Activated naive CD8-positive, alpha-beta T cell treated with anti-CD3 and anti-CD28 coated beads, Interleukin-2, amount 50 U/mL, for 24 hours (primary cell): ENCODE measurements at places on chromosomes 6 and 20.
A peak's percentile ranks its signal among the peaks of the same experiment; 100 is the strongest.

GRCh38 chr6:6678185-6678671, 89.7 kb downstream of the LY86 start:
- peaks cover 7% of the 10 kb centered on the region for H3K4me1 ChIP-seq
- no peak overlapping the region for H3K4me3 ChIP-seq
- H3K27ac ChIP-seq: no peak overlapping the region

- no peak overlapping the region for H3K4me3 ChIP-seq
- H3K27ac ChIP-seq: no peak overlapping the region
Measured at GRCh38 chr6:43806043-43806757, 36.2 kb downstream of the VEGFA start.

DNA sequence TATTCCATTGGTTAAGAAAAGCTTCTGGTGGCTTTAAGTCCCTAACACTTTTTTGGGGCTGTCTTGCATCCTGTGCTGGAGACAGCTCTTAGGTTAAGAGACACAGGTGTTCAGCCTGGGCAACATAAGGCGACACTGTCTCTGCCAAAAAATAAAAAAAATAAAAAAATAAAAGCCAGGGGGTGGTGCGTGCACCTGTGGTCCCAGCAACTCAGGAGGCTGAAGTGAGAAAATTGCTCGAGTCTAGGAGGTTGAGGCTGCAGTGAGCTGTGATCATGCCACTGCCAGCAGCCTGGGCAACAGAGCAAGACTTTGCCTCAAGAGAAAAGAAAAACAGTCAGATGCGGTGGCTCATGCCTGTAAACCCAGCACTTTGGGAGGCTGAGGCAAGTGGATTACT, 55.6 kb upstream of the ZMYND8 start:
- no peak for DNase-seq
- H3K4me1 ChIP-seq: peaks cover 44% of the 10 kb centered on the region
- H3K4me3 ChIP-seq: no peak overlapping the region
- peak overlapping the region; percentile 85 for H3K27ac ChIP-seq

DNA sequence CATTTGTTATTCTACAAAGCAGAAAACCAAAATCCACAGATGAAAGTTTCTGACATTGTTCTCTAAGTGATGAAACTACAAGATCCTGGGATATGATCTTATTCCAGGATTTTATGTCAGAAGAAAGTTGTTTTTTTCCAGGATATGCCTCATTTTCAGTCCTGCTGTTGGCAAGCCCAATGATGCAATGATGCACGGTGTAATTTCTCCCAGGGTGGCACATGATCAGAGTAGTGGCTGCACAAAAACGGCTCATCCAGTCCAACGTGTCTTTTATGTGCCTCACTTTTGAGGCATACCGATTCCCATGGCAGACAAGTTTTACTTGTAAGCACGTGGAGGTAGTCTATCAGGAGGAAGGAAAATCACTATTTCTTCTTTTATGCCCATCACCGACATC, 302.3 kb upstream of the JAG1 start:
- H3K36me3 ChIP-seq: no peaks in the 10 kb centered on the region
- no peaks in the 10 kb centered on the region for H3K27me3 ChIP-seq
- no peak overlapping the region for H3K27ac ChIP-seq
- DNase-seq: no peak

- H3K36me3 ChIP-seq: no peaks in the 10 kb centered on the region
- H3K4me3 ChIP-seq: peak overlapping the region; percentile 77
- no peak for DNase-seq
- H3K4me1 ChIP-seq: peaks cover 13% of the 10 kb centered on the region
- H3K27ac ChIP-seq: no peak overlapping the region
- H3K27me3 ChIP-seq: peaks cover 12% of the 10 kb centered on the region
Measured at GRCh38 chr6:63599243-63599642, 27.0 kb downstream of the LOC128125822 start.

- no peak overlapping the region for H3K27ac ChIP-seq
- H3K4me1 ChIP-seq: no peaks in the 10 kb centered on the region
- no peak overlapping the region for H3K4me3 ChIP-seq
- H3K27me3 ChIP-seq: no peaks in the 10 kb centered on the region
- DNase-seq: no peak
Measured at GRCh38 chr20:36712775-36713174, 33.1 kb downstream of the NDRG3 start.

- no peak overlapping the region for H3K27ac ChIP-seq
- H3K4me1 ChIP-seq: no peaks in the 10 kb centered on the region
- H3K27me3 ChIP-seq: peaks cover 2% of the 10 kb centered on the region
- H3K4me3 ChIP-seq: no peak overlapping the region
Measured at GRCh38 chr20:44711237-44711636, 3.9 kb upstream of the CCN5 start.

- peaks cover 76% of the 10 kb centered on the region for H3K36me3 ChIP-seq
- H3K4me1 ChIP-seq: peaks cover 3% of the 10 kb centered on the region
- no peak overlapping the region for H3K4me3 ChIP-seq
Measured at GRCh38 chr20:38418509-38419204, 16.5 kb downstream of the SNHG17 start.

DNA sequence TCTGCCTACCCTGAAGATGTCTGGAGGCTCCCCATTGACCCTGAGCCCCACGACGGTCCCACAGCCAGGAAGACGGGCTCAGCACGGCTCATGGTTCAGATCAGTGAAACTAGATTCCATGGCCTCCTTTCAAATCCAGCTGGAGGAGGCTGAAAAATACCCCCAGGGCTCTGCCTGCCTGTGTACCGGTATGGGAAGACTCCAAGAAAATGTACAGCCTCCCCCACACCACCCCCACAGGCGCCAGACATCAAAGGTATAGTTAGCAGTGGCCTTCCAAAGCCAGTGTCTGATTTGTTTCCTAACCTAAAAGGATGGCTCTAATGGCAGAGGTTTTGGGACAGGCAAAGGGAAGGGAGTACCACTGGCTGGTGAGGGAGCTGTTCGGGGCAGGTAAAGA, 86.2 kb upstream of the SNAP25 start:
- no peaks in the 10 kb centered on the region for H3K36me3 ChIP-seq
- H3K4me1 ChIP-seq: no peaks in the 10 kb centered on the region
- H3K27me3 ChIP-seq: peaks cover 4% of the 10 kb centered on the region

GRCh38 chr6:63660757-63661156, 25.2 kb downstream of the PHF3 start:
- no peak for DNase-seq
- H3K4me1 ChIP-seq: peaks cover 75% of the 10 kb centered on the region
- H3K27ac ChIP-seq: no peak overlapping the region
- no peaks in the 10 kb centered on the region for H3K27me3 ChIP-seq

- peaks cover 3% of the 10 kb centered on the region for H3K27me3 ChIP-seq
- DNase-seq: no peak
- H3K4me3 ChIP-seq: no peak overlapping the region
- no peak overlapping the region for H3K27ac ChIP-seq
- H3K36me3 ChIP-seq: no peaks in the 10 kb centered on the region
Measured at GRCh38 chr6:134840086-134840867, 109.6 kb downstream of the ALDH8A1 start.

GRCh38 chr20:1933465-1933870, 38.3 kb downstream of the SIRPA start:
- H3K36me3 ChIP-seq: no peaks in the 10 kb centered on the region
- no peak overlapping the region for H3K27ac ChIP-seq
- no peak overlapping the region for H3K4me3 ChIP-seq
- no peak for DNase-seq

- H3K4me3 ChIP-seq: no peak overlapping the region
- H3K27ac ChIP-seq: no peak overlapping the region
- H3K36me3 ChIP-seq: no peaks in the 10 kb centered on the region
Measured at GRCh38 chr6:52523378-52524142, 53.3 kb downstream of the TRAM2 start.

GRCh38 chr20:382291-383115, 1.9 kb downstream of the TRIB3 start:
- peaks cover 21% of the 10 kb centered on the region for H3K4me1 ChIP-seq
- peak overlapping the region; percentile 80 for H3K4me3 ChIP-seq
- H3K27ac ChIP-seq: peak overlapping the region; percentile 59
- H3K36me3 ChIP-seq: peaks cover 13% of the 10 kb centered on the region
- H3K27me3 ChIP-seq: no peaks in the 10 kb centered on the region
- no peak for DNase-seq

GRCh38 chr6:75089151-75089897, 116.5 kb downstream of the COL12A1 start:
- H3K36me3 ChIP-seq: no peaks in the 10 kb centered on the region
- peaks cover 17% of the 10 kb centered on the region for H3K27me3 ChIP-seq
- no peak overlapping the region for H3K27ac ChIP-seq

DNA sequence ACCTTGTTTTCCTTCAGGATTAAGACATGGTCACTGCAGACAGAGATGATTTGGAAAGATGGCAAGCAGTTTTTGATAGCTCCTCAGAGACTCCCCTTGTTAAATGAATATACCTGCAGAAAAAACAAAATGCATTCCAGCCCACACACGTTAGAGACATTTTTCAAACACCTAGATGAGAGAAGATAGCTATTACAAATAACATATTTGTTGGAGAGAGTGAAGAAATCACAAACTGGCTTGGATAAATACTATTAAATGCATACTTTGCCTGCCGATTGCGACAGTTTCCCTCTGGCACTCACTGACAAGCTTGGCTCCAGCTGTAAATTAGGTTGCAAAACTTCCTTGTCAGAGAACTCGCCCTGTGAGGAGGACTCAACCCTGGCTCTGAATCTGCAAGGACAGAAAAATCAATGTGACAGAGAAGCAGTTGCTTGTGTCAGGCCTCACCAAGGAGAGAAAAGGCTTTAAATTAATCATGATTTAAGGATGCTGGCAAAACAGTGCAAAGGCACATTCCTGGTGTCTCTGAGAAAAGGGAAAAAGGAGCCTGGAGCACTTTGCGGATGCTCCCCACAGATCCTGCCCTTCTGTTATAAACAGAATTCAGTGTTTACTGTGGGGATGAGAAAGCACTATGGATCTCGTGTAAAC, 423.7 kb upstream of the MARCKS start:
- no peaks in the 10 kb centered on the region for H3K36me3 ChIP-seq
- peaks cover 2% of the 10 kb centered on the region for H3K27me3 ChIP-seq
- no peak overlapping the region for H3K27ac ChIP-seq
- DNase-seq: no peak
- H3K4me3 ChIP-seq: no peak overlapping the region

DNA sequence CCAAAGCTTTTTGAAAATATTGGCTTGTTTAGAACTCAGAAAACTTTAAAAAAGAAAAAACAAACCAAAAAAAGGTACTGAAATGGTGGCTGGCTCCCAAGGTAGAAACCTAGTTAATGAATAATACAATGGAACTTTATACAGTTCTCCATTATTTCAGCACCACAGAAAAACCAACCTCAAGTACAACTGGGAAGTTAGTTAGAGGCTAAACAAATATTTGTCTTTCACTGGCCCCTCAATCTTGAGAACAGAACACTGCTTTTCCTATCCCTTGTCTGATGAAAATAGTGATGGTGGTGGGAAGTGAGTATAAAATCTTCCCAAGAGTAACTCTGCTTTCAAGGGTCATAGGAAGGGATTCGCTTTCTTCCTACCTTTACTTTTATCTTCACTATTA, 126.5 kb downstream of the REV3L start:
- no peaks in the 10 kb centered on the region for H3K27me3 ChIP-seq
- no peak for DNase-seq
- H3K4me3 ChIP-seq: no peak overlapping the region
- H3K36me3 ChIP-seq: peaks cover 23% of the 10 kb centered on the region
- H3K27ac ChIP-seq: no peak overlapping the region

GRCh38 chr20:21090111-21090618, 16.0 kb downstream of the LINC00237 start:
- no peak for DNase-seq
- H3K4me3 ChIP-seq: no peak overlapping the region
- H3K27ac ChIP-seq: no peak overlapping the region
- H3K36me3 ChIP-seq: no peaks in the 10 kb centered on the region
- H3K27me3 ChIP-seq: peaks cover 62% of the 10 kb centered on the region

- H3K4me3 ChIP-seq: no peak overlapping the region
- H3K27ac ChIP-seq: no peak overlapping the region
- H3K4me1 ChIP-seq: peaks cover 4% of the 10 kb centered on the region
Measured at GRCh38 chr20:5729348-5729747, 20.9 kb upstream of the SHLD1 start.

DNA sequence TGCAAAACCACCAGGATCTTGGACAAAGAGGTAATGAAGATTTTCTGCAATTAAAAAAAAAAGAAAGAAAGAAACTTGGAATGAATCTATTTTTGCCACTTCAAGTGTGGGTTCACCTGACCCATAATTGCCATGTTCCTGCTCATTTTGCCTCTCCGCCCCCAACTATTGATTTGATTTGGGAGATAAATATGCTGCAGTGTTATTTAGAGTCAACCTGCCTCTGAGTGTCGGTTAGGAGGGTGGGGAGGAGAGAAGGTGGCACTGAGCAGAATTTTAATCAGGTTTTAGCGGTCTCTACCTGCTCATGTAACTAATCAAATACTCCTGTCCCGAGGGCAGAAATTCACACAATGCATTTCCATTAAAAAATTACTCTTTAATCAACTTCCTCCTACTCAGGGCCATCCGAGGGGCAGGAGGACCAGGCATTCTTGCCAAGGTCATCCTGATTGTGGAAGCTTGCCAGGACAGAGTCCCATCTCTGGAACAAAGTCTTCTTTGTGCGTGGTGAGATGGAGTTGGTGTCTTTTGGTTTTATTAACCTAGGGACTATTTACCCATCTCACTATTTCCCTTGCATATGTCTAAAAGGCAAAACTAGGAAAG, 300.1 kb downstream of the CDH26 start:
- no peak for DNase-seq
- H3K36me3 ChIP-seq: no peaks in the 10 kb centered on the region
- H3K4me1 ChIP-seq: no peaks in the 10 kb centered on the region
- H3K27me3 ChIP-seq: no peaks in the 10 kb centered on the region

- H3K4me1 ChIP-seq: peaks cover 14% of the 10 kb centered on the region
- no peak for DNase-seq
- H3K27me3 ChIP-seq: peaks cover 9% of the 10 kb centered on the region
- no peak overlapping the region for H3K27ac ChIP-seq
- H3K36me3 ChIP-seq: no peaks in the 10 kb centered on the region
Measured at GRCh38 chr6:149847939-149848267, 16.3 kb downstream of the LRP11 start.

DNA sequence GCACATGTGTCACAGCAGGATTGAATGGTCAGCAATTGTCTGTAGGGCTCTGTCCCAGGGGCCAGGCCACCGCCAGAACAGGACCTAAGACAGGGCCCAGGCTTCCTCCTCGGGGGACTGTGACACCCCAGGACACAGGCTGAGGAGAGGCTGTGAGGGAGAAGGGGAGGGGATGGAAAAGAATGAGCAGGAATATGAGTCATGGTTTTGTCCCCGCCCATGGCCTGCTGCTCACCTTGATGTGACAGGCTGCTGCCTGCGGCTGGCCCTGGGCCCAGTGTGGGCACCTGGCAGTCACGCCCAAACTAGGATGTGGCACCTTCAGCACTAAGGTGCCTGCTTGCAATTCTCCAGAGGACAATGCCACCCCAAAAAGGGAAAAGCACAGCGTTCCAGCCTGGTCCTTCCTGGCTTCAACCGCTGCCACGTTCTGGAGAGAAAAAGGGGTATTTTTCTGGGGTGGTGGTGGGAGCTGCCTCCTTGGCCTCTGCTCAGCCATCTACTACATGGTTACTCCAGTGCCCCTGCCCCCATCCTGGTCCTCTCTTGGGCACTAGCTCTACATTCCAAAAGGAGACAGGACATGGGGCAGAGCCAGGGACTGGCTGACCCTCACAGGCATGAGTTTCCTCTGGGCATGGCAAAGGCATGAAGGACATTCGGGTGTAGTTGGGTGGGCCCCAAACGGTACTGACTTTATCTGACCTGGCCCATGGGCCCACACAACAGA, 93.4 kb downstream of the SLC22A23 start:
- H3K36me3 ChIP-seq: no peaks in the 10 kb centered on the region
- H3K27me3 ChIP-seq: no peaks in the 10 kb centered on the region
- H3K27ac ChIP-seq: no peak overlapping the region
- DNase-seq: no peak
- H3K4me3 ChIP-seq: no peak overlapping the region
